ENCODE measurements at places on chromosomes 16 and 17.

DNA sequence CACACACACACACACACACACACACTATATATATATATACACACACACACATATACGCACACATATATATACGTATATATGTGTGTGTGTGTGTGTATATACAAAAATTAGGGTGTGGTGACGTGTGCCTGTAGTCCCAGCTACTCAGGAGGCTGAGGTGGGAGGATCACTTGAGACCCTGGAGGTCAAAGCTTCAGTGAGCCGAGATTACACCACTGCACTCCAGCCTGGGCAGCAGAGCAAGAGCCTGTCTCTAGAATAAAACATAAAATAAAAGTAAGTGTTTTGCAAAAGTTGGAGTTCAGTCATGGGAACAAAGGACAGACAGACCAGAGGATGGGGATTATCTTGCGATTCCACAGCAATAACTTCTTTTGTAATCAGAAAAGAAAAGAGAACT, 10.8 kb downstream of the NUPR1 start:
- DNase-seq: no peak

- DNase-seq: no peak
Measured at GRCh38 chr16:56736476-56736875, 6.5 kb downstream of the NUP93 start.

DNA sequence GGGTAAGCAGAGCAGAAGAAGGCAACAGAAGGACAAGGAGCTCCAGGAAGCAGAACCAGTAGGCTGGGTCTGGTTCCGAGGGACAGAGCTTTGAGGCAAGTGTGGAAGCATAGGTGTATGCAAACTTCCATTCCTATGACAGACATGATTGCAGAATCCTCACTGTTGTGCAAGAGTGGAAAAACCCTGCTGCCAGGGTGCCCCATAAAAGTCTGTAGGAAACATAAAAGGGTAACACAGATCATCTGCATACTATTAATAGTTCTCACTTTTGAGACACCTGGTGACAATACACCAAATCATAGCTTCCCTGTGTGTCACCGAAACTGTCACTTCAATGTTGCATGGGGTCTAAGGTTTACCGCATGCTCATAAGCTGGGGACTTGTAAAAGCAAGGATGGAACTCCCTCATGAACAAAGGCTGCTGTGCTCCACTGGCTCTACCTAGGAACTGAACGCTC, 39.7 kb downstream of the ARHGAP17 start:
- DNase-seq: no peak

GRCh38 chr17:36858119-36859002, 78.9 kb upstream of the LHX1 start:
- DNase-seq: no peak

DNA sequence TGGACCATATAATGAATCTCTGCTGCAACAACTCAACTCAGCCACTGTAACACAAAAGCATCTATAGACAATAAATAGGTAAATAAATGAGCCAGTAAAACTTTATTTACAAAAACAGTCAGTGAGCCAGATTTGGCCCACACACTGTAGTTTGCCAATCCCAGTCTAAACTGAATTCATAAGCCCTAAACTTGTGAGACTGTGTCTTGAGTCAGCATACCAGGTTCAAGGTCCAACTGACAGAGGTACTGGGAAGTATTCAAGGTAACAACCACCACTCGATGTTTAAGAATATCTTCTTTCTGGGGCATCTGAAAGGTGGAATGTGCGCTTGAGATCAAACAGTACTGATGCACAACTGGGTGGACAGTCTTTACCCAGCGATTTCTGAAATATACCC, 94.2 kb downstream of the HELZ start:
- DNase-seq: no peak
